ENCODE measurements at places on chromosomes 12 and 14.

- DNase-seq, result no peak
Measured at GRCh38 chr12:9372202-9372601, 164.0 kb upstream of the PZP start.

GRCh38 chr12:113932381-113933196 is 33.5 kb downstream of the RBM19 start:
- peak; percentile 91 for DNase-seq

DNA sequence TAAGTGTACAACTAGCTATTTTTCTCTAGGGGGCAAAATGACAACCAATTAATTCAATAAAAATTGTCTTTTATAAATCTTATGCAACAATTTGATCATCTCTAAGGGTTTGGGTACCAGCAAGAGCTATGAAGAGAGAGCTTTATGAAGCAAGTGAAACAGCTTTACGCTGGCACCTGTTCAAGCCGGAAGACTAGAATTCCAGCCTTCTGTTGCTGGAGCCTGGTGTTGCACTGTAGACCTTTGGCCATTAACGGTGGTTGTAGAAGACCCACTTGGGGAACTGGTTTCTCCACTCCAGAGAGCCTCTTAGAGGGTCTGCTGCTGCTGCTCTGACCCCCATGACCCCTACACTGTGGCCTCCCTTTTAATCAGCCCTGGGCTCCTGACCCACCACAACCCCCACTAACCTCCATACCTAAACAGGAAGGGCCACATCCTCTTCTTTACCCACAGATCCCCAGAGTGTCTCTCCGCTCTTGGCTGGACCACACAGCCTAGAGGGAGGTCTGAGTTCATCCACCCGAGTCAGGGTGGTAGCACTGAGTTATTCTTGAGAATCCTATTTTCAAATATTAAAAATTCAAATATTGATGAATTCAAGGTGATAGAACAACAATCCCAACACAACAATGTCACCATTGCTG is 54.6 kb upstream of the STON2 start:
- DNase-seq, result no peak

DNA sequence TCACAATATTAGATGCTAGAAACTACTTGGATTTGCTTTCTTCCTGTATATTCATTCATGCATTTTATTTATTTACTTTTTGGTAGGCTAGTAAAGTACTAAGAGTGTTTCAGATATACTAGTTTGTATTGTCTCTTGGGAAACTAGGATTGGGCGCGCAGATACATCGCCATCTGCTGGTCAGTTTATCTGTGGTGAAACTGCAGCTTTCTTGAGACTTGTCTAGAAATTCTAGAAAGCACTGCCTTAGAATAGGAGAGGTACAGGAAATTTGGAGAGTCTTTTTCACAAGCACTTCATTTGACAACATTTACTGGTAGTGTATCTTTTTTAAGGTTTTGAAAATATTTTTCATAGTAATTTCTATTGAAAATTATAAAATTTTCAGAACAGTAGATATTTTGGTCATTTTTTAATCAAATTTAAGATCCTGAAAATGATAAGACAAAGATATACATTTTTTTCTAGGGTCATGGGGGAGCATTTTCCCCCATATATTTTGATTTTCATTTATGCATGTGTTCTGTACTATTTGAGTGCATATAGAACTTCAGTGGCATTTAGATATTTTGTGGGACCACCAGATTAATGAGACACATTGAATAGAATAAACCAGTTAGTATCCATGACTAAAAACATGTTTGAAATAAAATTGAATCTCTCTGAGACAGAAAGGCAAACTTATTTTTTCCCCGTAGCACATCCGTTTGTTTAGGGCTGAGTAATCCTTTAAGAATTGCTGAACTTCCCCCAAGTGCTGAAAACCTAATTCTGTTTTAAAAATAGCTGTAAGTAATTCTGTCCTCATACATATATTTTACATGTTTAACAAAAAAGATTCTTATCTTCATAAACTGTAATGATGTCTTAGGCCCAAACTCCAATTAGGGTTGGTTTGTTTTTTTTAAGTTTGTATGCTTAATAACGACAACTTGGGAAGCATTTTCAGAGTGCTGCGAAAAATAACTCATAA is 44.5 kb downstream of the SLC38A6 start:
- peak; percentile 22 for DNase-seq

DNA sequence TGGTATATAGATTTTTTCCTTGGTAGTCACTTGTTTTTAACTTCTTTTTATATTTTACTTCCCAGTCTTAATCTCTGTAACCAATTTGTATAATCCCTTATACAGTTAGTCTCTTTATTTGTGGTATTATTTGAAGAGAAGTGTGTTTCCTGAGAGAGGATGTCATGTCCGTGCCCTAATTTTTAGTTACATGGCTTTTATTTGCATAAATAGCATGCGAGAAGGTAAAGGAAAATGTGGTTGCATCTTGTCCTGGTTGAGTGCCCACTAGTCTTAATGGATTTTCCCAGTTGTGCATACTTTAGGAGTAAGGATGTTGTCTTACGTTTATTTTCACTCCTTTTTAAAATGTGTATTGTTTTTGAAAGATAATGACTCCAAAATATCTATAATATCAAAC is 27.5 kb downstream of the RAP1B start:
- DNase-seq, result no peak

- no peak for DNase-seq
Measured at GRCh38 chr12:14841761-14842160, 1.6 kb downstream of the ART4 start.

GRCh38 chr14:55874785-55875184 is 243.4 kb upstream of the PELI2 start:
- DNase-seq, result no peak

DNA sequence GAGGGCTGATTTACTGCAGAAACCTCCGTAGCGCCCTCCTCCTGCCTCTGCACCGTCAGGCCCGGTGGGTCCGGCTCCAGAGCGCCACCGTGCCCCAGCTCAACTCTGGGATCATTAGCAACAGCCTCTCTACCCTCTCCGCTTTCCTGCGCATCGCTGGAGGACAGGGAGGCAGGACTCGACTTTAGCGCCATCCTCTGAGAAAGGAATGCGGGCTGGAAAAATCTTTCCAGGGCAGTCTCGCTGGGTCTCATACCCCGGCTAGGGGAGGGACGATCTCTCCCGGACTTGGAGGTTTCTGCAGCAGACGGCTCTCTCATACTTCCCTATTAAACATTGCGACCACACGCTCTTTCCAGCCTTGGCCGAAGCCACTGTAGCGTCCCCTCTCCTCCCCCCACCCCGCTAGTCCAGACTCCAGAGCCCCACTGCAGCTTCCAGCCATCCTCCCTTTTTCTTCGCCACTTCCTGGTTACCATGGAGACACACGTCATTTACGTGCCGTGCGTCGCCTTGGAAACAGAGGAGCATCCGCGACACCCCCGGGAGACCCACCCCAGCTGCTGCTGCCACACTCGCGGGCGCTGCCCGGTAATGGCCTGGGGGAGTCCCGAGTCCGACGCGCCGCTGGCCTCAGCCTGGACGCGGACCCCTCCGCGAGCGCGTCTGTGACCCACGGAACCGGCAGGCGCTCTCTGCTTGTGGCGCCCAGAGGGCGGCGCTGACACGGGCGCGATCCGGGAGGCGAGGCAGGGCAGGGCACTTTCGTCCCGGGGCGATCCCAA is at the start of gene CCDC184:
TSS of gene CCDC184 (plus strand) at position 554 of the 785 bp plus-strand sequence. CDS start 479 bp downstream, outside the sequence.
- DNase-seq, result peak; percentile 47

DNA sequence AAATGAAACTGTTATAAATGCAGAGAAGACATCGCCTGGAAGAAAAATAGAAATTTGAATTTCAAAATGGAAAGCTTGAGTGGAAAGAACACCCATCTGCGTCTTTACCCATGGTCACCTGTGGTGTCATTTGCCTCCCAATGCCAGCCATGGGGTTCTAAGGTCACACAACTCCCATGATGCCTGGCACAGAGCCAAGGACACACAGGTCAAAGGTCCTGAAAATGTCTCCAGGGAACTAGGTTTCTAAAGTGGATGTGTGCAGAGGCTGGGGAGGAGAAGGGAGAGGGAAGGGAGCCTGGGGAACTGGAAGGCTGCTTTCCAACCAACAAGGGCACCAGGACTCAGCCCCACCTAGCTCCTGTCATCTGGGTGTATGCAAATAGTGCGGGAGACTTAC is 724.0 kb upstream of the TMEM132C start:
- no peak for DNase-seq

All from K562 (cell line).